ENCODE measurements at places on chromosomes 5 and 9.

DNA sequence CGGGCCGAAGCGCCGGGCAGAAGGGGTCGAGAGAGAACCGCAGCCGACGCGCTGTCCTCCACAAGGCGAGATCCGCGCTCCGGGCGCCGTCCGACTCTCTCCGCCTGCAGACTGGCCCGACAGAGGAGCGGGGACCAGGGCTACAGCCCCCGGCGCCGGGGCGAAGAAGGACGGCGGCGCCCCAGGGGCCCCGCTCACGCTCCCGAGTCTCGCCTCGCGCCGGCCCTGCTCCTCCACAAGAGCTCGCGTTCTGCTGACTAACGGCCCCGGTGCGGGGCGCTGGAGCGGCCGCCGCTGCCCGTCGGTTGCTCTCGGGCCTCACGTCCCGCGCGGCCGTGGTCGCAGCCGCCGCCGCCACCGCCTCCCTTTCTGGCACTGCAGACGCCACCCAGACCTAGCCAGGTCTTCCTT lies 338 bp downstream of the ABHD17B start:
- DNase-seq = no peak

- peak; percentile 33 for DNase-seq
Measured at GRCh38 chr9:121463026-121463807, 36.4 kb downstream of the GGTA1 start.

DNA sequence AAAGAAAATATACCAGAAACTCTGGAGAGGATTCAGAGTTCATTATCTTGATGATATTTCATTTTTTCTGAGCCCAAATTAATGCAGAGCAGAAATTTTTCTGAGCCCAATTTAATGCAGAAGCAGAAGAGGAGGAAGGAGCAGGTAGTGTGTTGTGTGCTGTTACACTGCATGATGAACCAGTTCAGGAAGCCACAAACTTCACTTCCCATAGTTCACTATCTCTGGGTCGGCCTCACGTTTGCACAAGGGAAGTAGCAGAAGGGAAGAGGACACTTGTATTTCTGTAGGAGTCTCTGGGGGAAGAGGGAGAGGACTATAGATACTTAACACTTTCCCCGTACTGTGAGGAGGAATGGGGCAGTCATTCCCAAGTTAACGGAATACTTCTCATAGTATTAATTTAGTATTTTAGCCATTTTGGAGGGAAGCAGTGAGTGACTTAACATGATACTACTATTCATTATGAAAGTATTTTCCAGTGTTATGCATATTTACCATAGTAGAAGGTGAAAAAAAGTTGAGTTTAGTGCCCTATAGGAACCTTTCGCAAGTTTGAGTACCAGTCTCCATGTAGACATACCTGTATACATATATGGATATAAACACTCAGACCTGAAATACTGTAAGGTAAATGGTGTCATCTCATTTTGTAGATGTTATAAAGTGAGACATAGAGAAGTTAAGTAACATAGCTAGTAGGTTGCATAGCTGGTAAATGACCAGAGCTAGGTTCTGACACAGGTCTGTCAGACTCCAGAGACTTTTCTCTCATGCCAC lies 30.0 kb downstream of the XPA start:
- no peak for DNase-seq

DNA sequence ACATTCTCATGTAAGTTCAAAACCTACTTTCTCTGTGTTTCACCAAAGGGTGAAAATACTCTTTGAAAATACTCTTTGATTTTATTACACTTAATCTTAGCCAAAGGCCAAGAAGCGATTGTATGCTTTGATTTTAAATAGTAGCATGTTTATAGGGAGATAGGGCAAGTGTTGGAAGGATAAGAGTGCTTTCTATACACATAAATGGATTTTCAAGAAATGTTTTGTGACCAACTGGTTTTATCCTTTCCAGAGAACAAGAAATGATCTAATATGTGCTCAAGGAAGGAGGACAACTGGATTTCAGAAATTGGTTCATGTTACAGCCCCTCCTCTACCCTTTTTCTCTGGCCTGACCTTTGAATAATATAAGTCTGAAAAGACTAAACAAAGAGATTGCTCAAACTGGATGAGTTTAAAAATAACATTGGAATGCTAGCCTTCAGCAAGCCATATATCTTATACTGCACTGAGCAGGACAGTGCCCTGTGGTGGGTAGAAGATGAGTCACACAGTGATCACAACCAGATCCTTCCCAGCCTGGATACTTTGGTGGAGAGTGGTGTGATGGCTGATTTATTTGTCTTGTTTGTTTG lies 13.1 kb downstream of the PALM2AKAP2 start:
- no peak for DNase-seq

DNA sequence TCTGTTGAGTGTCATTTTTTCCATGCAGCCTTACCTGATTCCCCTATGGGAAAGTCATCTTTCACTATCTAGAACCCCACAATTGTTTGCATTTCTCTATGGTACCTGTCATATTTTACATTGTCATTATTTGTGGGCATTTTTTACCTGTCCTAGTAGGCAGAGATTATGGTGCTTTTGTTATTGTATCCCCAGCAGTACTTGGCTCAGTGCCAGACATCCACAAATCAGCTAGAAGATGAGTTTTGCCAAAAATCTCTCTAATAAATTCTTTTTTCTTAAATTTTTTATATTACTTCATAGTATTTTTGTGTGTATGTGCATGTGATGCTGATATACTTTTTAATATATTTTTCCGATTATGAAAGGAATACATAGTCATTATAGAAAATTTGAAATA lies 13.2 kb downstream of the GARNL3 start:
- no peak for DNase-seq

DNA sequence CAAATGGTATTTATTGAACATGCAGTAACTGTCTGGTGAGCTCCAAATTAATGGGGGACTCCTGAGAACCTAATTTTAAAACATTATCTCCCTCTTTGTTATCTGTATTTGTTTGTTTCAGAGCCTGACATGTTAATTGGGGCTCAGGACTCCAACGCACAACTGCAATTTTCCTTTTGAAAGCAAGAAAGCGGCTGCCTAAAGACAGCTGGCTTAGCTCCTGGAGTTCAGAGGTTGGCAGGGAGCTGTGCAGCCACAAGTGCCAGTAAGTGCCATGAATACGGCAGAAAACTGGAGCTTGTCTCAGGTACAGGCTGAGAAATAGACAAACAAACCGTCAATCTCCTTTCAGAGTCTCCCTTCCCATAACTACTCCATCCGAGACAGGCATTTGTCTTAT lies 80.9 kb downstream of the PPP2R2B start:
- DNase-seq = no peak

DNA sequence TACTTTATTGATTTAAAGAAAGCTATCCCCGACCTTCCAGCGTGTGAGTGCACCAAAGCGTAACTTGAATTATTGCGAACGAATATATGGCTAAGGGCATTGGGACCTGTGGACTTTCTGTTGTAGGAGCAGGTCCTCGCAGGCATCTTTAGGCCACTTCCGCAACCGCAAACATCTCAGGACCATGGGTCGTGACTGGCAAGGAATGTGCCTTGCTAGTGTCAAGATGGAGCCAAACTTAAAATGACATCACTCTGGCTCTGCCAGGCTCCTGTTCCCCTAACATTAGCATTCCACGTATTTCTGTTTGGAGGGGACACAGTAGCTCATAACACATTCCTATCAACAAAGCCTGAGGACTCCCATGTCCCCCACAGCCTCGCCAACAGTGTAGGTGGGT lies 44.1 kb upstream of the OLFM1 start:
- no peak for DNase-seq

DNA sequence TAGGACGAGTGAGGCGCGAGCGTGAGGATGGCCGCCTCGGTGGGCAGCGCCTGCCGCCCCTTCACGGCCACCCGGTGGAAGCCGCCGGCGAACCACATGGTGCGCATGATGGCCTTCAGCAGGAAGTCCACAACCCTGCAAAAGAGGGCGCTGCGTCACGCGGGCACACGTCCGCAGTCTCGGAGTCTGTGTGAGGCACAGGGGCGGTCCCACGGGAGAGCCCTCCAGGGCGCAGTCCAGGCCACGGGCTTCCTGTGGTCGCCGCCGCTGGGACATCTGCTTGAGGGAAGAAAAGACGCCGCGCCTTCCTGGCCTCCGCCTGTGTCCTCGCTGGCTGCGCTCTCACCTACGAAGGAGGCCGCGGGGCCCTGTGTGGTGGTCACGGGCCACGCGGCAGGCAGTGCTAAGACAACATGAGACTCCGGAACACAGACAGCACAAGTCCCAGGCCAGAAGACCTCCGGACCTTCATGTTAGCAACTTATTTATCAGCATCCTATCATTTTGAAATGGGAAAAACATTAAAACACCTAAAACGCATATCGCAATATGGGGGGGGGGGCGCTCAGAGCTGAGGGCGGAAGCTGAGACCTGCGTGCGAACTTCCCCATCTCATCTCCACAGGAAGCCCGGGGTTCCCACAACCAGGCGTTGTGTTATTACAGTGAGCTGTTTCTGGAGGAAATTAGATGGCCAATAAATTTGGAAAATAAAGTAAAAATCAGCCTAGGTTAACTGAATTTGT lies 28.8 kb downstream of the LPCAT1 start:
- no peak for DNase-seq

DNA sequence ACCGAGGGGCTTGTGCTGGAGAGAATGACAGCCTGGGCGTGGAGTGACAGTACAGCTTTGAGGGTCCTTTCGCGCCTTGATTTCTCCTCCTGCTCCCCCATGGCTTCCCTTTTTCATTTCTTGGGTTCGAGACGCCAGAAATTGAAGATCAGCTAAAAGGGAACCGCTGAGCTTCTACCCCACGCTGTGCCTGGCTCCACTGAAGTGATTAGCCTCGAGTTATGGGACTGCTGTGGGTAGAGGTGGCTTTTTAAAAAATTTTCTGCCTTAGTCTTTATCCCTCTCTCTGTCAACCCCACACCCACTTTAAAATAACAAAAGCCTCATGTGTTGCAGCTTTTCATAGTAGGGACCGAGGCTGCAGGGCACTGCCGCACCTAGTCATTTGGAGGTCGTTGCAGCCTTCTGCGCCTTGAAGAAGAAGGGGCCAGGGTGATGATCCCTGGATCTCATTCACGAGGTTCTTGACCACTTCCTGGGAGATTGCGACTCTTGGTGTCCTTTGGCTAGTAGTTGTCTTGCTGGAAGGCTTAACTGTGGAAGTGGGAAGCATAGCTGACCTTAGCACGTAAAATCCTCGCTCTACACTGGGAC lies 603 bp downstream of the PPIP5K2 start:
- no peak for DNase-seq

DNA sequence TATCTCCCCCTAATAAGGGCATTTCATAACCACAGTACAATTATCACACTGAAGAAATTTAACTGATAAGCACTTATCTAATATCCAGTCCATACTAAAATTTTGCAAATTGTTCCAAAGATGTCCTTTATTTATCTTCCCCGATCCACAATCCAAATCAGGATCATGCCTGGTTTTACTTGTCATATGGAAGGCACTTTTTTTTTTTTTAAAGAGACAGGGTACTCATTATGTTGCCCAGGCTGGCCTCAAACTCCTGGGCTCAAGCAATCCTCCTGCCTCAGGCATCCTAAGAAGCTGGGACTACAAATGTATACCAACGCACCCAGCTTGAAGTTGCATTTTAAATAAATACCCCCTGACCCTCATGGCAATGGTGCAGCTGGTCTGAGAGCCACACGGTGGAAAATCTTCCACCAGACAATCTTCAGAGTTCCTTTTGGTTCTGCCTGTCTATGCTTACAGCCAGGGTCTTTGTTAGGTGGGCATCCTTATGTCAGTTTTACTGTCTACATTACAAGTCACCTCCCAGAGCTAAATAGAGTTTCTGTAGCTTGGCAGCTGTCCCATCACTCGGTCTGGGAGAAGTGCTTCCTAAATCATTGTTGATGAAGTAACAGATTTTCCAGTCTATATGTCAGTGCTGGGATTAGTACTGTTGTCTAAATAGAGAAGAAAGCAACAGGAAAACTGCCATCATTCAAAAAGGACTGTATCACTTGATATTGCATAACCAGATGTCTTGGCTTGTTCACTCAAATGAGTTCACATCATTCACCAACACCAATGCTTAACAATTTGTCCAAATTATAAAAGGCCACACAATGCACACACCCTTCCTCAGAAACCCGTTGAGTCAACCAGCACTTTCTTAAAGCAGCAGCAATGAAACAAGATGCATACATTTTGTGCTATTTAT lies 26.4 kb downstream of the PTPN3 start:
- DNase-seq = no peak

DNA sequence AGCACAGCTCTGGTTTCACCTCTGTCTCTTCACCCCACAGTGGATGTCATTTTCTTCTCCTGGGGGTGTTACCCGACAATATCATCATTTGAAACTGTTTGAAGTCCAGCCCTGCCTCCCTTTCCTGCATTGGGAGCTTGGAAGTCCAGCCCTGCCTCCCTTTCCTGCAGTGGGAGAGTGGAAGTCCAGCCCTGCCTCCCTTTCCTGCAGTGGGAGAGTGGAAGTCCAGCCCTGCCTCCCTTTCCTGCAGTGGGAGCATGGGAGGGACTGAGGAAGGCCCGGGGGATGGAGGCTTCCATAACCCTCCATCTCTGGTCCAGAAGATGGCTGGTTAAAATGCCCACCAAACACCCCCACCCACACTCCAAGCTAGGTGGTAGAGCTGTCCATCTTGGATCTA lies 59.8 kb downstream of the SYK start:
- DNase-seq = no peak

DNA sequence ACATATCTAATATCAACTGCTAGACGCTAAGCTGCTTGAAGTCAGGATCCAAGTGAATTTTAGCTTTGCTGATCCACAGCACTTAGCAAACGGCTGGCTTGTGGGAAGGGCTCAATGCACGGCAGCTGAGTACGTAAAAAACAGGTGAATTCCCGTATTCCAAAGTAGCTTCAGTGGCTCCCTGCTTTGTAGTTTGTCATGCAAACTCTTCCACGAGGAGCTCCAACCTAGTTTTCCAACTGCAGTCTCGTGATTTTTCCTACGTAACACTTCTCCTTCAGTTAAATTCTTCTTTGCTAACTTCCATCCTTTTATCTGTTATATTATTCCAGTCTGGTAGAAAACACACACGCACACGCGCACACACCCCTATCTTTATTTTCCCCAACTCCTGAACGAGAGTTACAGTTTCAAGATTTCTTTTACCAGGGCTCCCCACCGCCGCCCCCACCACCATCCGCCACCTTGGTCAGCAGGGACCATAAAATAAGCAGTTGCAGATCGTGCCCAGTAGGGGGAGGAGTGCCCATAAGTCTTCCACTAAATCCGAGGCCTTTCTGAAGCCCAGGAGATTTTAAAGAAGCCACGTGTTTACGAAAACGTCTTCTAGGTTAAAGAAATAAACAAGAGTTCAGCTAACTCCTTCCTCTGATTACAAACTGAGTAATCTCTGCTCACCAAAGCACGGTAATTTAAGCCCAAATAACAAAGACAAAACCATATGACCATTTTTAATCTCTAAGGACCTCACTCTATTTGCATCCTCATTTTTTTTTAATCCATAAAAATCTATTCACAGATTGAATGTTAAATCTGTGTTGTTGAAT lies 34.8 kb upstream of the TRIO start:
- no peak for DNase-seq

- no peak for DNase-seq
Measured at GRCh38 chr9:93678199-93679019, 102.0 kb downstream of the PHF2 start.

DNA sequence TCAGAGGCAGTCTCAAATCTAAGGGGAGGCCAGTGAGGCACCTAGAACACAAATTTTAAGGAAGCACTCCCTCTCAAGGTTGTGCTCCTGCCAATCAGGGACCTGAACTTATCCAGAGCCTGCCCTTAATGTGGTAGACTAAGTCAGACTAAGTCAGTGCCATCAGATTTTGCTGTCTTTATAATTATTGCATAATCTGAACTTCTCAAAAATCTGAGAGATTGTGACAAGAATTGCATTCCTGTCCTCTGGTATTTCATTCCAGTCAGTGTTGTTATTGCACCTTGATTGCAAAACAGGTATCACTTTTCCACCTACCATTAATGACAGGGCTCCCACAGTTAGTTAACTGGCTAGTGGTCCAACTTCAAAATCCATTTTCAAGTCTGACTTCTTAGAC lies 197.1 kb upstream of the HCN1 start:
- DNase-seq = no peak

Data from stimulated activated CD4-positive, alpha-beta T cell treated with anti-CD3 and anti-CD28 coated beads, Interleukin-12 subunit alpha, Interleukin-12 subunit beta, amount 100 ng/mL, for 24 hours (primary cell).